ENCODE measurements at places on chromosomes 11 and 22.

DNA sequence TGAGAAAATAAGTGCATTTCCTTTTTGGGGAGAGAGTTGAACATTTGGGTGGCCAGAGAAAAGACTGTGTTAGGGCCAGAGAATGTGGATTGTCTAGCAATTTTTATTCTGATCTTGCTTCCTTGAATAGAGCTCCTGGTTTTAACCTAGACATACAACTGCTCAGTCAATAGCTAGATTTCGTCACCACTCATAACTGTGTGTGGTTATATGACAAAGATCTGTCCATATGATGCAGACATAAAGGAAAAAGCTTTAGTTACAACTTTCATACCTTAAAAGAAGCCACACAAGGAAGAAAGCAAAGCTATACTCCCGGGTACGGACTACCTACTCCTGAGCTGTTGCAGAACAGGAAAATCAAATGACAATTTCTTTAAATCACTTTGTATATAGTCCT lies 37.2 kb downstream of the MS4A6A start:
- no peak for DNase-seq

DNA sequence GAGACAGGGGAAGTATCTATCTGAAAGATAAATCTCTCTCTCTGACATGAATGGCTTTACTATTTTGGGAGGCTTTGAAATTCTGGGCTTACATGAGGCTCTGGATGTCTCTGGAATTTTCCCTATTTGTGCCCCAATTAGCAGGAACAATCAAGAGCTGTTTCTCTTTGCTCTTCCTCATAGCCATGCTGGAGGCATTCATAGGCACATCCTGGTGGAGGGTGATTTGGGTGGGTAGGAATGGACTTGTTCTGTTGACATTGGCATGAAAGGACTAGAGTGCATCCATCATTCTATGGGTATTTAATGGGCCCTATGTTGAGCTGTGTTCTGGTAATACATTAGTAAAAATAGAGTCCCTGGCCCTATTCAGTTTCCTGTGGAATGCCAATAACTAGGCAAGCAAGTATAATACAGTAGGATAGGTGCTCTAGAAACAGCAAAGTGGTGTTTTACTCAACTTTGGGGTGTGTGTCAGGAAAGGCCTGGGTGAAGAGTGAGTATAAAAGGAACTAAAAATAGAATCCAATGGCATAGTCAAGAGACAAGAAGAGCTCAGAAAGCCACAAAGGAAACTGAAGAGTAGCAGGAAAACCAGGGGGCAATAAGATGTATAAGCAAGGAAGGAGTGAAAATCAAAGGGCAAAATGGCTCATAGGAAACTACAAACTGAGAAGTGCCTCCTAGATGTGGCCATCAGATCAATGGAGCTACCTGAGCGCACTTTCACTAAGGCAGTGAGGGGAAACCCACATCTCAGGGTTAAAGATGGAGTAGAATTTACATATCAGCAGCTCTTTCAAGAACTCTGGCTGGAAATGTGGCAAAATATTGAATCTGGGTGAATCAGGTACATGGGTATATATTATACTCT lies 45.0 kb downstream of the CWC15 start:
- DNase-seq, result no peak

- DNase-seq, result no peak
These were observed 38.8 kb downstream of the GNB1L start for GRCh38 chr22:19815823-19816290.

GRCh38 chr11:90349731-90350130 lies 126.9 kb upstream of the CHORDC1 start:
- no peak for DNase-seq

GRCh38 chr11:19259487-19260345 lies 19.0 kb upstream of the E2F8 start:
- DNase-seq, result peak; percentile 54
